Activated CD8-positive, alpha-beta memory T cell treated with anti-CD3 and anti-CD28 coated beads, Interleukin-2, amount 50 U/mL, for 4 hours (primary cell): ENCODE measurements at places on chromosomes 2 and 18.

DNA sequence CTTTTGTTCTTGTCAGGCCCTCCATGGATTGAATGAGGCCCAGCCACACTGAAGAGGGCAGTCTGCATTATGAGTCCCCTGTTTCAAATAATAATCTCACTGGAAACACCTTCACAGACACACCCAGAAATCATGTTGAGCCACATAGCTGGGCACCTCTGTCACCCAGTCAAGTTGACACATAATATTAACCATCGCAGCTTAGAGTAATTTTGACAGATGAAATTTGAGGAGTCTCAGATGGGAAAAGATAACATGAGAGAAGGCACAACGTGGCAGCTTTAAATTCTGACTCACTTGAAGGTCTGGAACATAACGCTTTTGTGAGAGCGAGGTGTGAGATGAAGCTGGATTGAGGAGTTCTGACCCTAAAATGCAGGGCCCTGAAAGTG is 70.9 kb upstream of the TMEM87B start:
- no peak for DNase-seq

DNA sequence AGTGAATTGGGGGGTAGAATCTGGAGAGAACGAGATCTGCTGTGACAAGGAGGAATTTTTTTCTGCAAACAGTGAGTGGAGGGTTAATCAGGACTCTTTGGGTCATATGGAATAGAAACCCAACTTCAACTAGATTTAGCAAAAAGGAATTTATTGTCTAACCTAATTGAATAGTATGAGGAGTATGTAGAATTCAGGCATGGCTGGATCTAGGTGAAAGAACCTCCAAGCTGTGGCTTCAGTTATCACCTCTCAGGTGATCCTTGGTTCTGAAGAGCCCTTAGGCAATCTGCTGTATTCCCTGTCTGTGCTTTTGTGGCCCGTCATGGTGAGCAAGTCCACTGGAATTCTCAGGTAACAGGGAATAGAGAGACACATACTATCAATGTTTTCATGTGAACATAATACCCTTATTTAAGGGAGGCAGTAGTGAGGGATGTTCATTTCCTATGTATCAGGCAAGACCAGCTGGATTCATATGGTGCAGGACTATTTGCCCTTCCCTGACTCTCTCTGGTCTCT is 164.7 kb downstream of the ALPK2 start:
- DNase-seq = no peak

DNA sequence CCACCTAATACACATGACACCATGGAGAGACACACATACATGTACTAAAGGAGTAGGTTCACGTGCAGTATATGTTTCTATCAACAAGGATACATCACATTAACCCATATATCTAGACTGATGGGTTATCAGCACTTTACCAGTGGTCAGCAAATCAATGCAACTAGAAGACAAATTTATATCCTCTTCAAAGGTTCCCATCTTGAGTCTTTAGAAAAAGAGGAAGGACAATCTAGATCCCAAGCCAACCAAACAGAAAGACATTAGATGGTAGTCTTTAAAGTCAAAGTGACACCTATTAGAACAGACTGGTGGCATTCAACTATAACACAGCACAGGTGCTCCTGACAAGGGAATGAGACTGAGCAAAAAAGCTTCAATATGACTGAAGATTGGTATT is 13.8 kb upstream of the SERTAD2 start:
- DNase-seq = no peak

DNA sequence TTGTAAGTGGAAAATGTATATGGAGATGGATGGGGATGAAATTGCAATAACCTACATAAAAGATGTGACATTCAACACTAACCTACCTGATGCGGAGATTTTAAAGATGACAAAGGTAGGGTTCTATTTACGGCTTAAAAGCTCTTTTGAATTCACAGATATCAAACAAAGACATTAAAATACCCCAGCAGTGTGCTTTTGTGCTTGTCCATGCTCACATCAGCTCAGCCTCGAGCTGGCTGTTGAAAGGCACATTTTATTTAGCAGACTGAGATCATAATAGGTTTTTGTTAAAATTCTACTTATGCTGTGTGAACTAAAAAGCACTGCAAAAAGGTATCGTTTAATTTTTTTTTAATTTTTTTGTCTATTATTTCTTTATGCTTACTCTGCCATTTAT is 96.0 kb upstream of the CDCA7 start:
- no peak for DNase-seq

DNA sequence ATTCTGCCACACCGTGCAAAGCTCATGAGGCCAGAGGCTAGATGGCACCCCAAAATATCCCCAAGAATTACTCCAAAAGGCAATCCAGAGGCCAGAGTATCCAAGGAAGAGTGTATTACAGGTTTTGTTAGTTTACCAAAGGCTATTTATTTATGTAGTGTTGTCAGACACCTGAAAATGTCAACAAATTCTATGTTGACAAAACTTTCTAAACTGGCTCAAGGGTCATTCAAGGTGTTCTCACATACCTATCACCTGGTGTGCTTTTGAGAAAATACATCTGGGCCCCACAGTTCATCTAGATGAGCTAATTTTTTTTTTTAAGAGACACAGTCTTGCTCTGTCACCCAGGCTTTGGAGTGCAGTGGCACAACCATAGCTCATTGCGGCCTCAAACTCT is 12.4 kb upstream of the DTNB start:
- DNase-seq = no peak

DNA sequence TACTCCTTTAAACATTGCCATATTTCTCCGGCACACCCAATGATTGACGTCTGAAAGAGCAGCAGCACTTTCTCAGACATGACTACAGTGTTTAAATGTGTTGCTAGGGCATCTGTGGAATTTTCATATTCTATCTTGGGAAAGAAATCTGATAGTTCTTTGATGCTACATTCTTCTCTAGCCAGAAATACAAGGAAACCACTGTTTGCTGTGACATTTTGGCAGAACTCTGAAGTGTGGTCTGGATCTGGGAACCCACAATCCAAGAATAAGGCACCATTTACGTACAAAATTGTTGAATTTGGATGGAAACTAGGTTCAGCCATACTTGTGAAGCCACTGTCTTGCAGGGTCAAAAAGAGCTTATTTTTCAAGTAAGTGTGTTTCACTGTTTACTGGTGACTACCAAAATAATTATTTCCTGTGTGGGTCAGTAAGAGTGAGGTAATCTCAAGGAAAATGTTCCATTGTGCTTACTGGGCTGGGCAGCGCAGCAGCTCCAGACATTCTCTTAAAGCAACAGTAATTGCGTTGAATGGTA is 21.3 kb upstream of the CD28 start:
- no peak for DNase-seq

DNA sequence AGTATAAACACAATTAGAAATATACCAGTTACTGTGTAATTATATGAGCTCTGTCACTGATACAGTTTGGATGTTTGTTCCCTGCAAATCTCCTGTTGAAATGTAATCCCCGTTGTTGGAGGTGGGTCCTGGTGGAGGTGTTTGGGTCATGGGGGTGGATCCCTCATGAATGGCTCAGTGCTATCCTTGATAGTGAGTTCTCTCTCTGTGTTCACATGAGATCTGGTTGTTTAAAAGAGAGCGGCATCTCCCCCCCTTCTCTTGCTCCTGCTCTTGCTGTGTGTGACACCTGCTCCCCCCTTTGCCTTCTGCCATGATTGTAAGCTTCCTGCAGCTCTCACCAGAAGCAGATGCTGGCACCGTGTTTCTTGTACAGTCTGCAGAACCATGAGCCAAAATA is 24.1 kb downstream of the MTX2 start:
- DNase-seq = no peak

GRCh38 chr2:224893848-224894247 is 148.4 kb downstream of the DOCK10 start:
- DNase-seq = no peak

DNA sequence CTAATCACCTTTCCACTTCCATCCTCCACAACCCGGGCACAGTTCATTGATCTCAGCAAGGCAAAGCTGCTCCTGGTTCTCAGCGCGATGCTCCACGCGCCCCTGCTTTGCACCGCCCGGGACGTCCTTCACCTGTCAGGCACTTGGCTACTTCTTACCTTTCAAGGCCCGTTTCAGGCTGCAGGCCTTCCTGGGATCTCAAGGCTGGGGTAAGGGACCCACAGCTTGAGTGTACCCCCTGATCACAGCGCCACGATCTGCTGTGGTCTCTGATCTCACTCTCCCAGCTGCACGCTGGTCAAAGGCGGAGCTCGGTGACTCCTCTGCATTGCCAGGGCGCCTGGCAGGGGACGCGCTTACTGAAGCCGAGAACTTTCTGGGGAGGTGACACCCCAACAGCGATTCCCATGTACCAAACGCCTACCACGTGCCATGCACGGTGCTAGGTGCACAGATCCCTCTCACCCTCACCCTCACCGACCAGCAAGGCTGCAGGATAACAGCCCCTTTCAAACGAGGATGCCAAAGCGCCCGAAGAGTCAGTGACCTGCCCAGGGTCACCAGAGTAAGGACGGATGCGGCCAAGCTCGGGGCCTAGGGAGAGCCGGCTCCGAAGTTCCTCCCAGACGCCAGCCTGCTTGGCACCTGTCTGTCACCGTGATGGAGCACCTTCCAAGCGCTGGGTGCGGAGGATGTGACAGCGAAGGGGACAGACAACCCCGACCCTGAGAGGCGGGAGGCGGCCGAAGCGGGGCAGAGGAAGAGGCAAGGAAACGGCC is 818 bp downstream of the ITGB1BP1 start:
- DNase-seq = peak; percentile 56

DNA sequence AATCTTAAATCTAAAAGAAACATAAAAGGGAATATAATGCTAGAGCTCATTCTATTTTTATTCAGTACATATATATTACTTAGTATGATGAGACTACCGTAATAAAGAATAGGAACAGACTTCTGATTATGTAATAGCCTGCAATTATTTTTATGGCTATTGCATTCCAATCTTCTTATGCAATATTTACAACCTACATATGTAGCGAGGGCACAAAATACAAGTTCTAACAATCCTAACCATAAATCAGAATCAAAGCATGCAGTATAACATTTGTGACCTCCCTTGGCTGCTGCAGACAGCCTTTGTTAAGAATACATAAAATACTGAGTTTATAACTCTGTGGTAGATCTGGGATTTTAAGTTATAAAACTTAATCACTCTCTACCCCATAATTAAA is 177.6 kb downstream of the BABAM2 start:
- no peak for DNase-seq

DNA sequence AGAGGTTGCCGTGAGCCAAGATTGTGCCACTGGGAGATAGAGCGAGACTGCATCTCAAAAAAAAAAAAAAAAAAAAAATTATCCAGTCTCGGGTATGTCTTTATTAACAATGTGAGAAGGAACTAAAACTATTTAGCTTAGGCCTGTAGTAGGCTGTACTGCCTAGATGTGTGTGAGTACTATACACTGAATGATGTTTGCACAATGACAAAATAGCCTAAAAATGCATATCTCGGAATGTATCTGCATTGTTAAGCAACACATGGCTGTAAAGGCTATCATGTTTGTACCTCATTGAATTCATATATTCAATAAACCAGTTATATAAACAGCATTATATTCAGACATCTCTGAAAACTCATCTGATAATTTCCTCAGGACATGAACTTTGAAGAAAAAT is 191.2 kb upstream of the SESTD1 start:
- DNase-seq = no peak

GRCh38 chr2:85255456-85255812 is 72.4 kb downstream of the TGOLN2 start:
- no peak for DNase-seq

GRCh38 chr2:160221391-160222276 is 21.6 kb upstream of the ITGB6 start:
- no peak for DNase-seq

- DNase-seq = no peak
Measured at GRCh38 chr2:219458996-219459395, 24.4 kb downstream of the SPEG start.

DNA sequence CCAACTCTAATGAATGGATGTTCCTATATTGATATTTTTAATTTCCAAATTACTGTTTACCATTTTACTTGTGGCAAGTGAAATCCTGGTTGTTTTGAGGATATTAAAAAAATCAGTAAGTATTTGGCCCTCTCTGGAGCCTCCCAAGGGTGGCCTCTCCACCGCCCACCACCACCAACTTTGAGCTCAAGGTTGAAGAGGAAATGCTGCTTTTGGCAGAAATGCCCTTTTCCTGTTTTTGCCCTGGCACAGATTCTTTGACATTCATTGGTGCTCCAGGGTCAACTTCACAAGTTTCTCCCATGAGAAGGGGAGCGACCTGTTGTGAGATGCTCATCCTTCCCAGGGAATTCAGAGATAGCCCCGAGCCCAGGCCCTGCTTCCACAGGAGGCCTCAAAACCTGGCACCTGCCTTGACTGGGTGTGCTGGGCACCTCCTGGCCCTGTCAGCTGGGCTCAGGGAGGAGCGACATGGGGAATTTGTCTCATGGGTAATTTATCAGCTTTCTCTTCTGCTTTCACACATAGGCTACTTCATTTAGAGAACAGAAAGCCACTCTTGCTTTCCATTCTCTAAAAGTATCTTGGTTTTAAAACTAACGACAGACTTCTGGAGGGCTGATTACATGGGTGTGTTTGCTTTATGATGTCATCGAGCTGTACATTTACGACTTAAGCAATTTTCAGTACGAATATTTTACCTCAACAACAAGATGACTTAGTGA is 6.9 kb downstream of the CD8A start:
- DNase-seq = no peak

DNA sequence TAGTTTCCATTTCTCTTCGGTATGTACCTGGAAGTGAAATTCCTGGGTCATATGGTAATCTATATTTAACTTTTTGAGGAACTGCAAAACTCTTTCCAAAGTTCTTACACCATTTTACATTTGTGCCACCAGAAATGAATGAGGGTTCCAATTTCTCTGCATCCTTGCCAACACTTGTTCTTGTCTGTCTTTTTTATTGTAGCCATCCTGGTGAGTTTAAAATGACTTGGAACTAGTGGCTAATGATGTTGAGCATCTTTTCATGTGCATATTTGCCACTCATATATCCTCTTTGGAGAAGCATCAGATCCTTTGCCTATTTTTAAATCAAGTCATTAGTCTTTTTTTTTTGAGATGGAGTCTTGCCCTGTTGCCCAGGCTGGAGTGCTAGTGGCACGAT is 59.4 kb downstream of the MALT1 start:
- DNase-seq = no peak

DNA sequence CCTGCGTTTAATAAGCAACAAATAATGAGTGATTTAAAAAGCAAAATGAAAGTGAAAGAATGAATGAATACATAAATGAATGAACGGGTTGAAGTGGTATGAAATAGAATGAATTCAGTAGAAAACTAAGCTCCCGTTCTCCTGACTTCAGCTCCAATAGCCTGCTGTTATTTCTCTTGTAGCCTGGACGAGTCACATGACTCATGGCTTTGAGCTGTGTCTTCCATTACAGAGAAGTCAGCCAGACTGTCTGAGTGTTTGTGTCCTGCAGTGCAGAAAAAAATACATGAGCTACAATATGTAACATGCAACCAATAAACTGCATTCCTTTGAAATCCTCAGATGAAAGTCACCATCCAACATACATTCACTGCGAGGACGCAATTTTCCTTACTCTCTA is 21.2 kb downstream of the SCG2 start:
- DNase-seq = no peak

GRCh38 chr2:11865378-11865777 is 118.9 kb downstream of the LPIN1 start:
- no peak for DNase-seq

GRCh38 chr18:77106331-77106730 is 26.3 kb downstream of the MBP start:
- peak; percentile 78 for DNase-seq
